ENCODE measurements at places on chromosomes 4 and X. TPM values are rescaled to one million over a fixed set of nuclear protein-coding genes. Genes with fewer than 3 reads are reported as not detected.

DNA sequence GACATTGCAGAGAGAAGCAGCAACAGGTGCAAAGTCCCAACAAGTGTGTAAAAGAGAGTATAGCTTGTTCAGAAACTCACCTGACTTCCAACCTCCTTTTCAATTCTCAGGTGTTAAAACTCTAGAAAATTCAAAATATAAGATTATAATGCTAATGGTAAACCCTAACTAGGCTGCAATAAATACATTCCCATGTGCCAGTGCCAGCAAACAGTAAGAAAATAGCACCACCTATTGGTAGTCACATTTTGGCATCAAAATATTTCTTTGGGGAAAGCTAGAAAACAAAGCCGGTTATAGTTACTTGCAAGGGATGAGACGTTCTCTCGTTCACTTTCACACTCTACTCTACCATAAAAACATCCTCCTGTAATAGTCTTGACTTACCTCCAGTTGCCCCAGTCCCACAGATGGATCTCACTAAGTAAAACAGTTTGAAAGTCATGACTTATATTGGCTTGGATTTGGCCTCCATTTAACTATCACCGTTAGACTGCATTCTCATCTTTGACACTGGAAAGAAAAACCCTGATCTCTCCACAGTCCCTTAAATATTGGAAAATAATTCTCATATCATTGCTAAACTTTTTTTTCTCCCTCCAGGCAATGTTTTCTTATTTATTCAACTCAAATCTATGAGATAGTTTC is 9.6 kb downstream of the BMP3 start:
- DNase-seq: no peak

GRCh38 chr4:17763931-17764330 is 17.5 kb downstream of the FAM184B start:
- no peak for DNase-seq

DNA sequence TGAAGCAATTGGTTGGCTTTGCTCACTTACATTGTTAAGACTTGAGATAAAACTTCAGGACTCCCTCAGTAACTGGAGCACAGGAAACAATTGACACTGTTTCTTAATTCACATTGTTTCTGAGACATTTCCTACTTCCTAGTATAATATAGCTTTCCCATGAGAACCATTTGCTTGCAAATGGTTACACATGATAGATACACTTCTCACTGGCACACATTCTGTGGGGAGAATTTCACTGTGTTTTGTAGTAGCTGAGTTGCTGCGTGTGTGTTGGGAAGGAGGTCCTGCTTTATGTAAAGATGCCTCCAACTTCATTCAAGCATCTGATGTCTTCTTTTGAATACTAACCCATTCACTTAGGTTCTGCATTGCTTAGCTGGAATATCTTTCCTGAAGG is 85.3 kb upstream of the SLC4A4 start:
- no peak for DNase-seq

DNA sequence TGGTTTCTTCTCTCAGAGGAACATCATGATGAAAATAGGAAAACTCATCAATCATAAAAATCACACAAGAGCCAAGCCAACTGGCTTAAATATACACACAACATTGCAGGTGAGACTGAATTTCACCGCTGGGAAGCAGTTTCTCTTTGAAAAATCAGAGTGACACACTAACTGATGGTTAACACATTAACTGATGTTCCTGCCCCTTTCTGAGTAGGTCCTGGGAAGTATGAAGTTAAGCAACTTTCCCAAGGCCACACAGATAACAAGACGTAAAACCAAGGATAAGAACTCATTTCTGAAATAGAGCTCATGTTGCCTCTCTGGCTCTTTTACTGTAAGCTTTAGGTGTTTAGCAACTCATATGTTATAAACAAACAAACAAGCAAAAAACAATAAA is 813.7 kb upstream of the HS3ST1 start:
- DNase-seq: no peak

LETM1 gene
- 15.2 TPM for polyA plus RNA-seq

- DNase-seq: peak; percentile 19
Measured at GRCh38 chrX:14832586-14832985, 40.3 kb downstream of the FANCB start.

GRCh38 chrX:96538104-96538725 is 146.4 kb upstream of the DIAPH2 start:
- DNase-seq: no peak

DNA sequence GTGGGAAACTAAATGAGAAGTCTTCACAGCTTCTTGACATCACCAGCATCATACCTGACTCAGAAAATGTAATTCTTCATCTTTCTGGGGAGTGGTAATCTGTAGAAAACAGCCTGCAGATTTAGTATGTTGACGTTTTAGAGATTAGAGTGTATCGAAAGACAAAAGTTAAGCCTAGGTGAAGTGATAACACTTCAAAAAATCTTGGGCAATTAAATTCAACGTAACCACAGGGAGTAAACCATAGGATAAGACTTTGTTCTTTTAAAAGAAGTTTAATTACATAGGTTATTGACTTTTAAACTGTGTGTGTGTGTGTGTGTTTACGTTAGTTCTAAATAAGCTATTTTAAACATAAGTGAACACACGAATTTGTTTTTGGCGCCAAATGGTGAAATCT is 1.8 kb upstream of the CXCL5 start:
- DNase-seq: no peak

GRCh38 chr4:127622921-127623796 is 9.6 kb upstream of the INTU start:
- DNase-seq: no peak

POU4F2 gene
- polyA plus RNA-seq: not detected

DNA sequence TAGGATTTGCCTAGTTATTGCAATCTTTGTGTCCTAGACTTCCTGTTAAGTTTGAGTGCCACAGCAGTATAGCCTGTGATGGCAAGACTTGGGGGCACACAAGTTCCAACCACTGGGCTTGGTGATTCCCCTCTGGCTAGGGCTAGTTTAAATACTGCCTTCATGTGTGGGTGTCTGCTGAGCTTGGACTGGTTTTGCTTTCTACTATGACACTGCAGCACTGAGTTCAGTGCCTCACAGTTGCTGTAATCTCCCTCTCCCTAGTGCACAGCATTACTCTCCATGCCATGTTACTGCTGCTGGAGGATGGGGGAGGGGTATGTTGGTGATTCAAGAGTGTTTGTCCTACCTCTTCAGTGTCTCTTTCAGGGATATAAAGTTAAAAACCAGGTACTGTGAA is 379.6 kb downstream of the IL15 start:
- no peak for DNase-seq

TMEM144 gene
- polyA plus RNA-seq: 2.9 TPM

GPAT3 gene
- 11.8 TPM for polyA plus RNA-seq

DNA sequence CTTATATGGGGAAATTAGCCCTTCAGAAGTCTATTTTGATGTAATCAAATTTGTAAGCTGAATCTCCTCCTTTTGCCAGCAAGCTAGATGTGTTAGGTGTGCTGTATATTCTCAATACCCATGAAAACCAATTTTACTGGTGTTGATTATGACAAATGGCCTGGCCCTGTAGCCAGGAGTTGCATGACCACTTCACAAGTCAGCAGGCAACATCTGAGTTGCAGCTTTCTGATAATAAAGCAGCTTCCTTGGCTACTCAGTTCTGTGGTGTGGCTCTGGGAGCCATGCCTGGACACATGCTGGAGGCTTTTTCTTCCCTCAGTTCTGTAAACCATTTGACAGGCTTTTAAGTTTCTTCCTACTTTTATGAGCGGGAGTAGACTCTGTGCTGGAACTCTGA is 154.1 kb upstream of the CXCL13 start:
- no peak for DNase-seq

DNA sequence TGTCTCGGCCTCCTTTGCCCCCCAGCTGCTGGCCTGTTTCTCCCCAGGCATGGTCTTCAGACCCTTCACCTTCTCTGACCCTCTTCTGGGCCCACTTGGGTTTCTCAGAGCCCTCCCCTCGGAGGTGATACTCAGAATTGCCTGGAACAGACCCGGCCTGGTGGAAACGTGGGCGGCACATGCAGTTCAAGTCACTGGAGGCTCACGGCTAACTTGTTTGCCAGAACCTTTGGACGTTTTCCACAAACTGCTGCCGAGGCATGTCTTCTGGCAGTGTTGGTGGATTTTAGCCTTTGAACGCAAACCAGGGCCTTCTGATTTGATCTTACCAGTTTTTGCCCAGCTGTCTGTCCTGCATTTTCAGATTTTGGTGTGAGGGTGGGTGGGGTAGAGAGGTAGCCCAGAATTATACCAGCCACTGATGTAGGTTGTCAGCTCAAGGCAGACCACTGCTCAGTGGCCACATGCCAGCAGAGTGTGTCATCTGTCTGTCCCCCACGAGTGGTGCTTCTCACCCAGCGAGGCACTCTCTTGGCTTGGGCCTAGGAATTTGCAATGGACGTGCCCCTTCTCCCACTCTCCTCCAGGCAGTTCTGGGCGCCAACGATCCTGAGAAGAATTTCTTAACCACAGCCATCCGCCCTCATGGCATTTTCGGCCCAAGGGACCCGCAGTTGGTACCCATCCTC is 32.5 kb upstream of the ZNF185 start:
- DNase-seq: no peak

GRCh38 chr4:150387981-150388380 is 194.0 kb upstream of the MAB21L2 start:
- no peak for DNase-seq
